Renal cortical epithelial cell (primary cell): ENCODE measurements at places on chromosomes 12 and 14. TPM values are rescaled to one million over a fixed set of nuclear protein-coding genes. Genes with fewer than 3 reads are reported as not detected.

DNA sequence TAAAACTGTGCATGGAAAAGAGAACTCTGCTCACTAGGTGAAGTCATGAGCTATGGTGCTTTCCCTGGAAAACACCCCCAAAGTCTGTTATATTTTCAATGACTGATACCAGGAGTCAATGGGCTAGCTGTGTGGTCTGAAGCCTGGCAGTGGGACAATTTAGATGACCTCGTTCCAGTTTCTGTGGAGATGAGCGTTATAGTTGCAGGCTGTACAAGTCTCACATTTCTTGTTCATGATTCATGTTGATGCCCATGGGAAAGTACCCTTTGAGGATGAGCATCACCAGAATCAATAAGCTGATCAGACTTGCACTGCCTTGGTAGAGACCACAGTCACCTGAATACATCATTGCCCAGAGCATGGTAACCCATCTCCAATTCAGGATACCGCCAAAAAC, 70.7 kb downstream of the NOVA1 start:
- DNase-seq: peak; percentile 58

The GYS2 gene
- total RNA-seq: not detected in 2 replicates

DNA sequence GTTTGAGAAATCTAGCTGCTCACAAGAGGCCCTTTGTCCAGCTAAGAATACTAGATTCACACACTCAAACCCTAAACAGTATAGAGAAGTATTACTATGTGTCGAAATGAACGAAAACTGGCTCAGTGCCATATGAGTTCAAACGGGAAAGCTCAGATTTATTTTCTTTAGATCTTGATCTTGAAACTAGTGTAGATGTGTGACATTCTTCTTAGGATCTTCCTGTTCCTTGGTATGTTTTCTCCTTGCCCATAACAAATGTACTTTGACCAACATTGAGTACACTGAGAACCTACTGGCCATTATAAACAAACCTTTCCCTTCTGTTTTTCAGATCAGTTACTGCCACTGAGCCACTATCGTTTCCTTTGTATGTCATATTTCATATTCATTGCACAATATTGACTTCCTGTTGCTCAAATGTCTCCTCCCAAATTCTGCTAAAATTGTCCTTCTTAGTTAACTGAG, 21.3 kb downstream of the MYBPC1 start:
- no peak for DNase-seq

- DNase-seq: no peak
Measured at GRCh38 chr12:104132351-104132956, 5.6 kb downstream of the NFYB start.

The CLEC4D gene
- total RNA-seq: 0.15 TPM in 1 of 2 replicates, not detected in the other
